Chondrocyte (in vitro differentiated cells): ENCODE measurements at places on chromosomes 16 and 17.

GRCh38 chr17:70813355-70813930 lies 644.1 kb downstream of the KCNJ2 start:
- no peaks in the 10 kb centered on the region for H3K36me3 ChIP-seq
- H3K4me1 ChIP-seq, result peaks cover 10% of the 10 kb centered on the region
- no peak overlapping the region for H3K4me3 ChIP-seq
- H3K27ac ChIP-seq, result no peak overlapping the region
- DNase-seq, result no peak
- no peaks in the 10 kb centered on the region for H3K27me3 ChIP-seq

DNA sequence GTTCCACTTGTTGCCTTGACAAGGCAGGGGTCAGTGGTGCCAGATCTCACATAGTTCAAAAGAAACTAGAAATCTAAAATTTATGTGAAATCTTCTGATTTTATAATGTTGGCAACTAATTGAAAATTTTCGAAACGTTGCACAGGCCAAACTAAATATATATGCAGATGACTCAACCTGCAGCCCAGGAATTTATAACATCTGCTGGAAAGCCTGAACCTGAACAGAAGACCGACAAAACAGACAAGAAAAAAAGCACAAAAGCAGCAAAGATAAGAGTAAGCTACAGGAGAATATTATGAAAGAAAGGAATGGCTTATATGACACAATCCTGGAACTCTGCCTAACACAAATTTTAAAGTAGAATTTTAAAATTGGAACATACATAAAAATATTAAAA lies 207.6 kb downstream of the CEP112 start:
- peaks cover 5% of the 10 kb centered on the region for H3K4me1 ChIP-seq
- no peak overlapping the region for H3K27ac ChIP-seq
- H3K36me3 ChIP-seq, result peaks cover 11% of the 10 kb centered on the region
- no peak for DNase-seq
- H3K27me3 ChIP-seq, result no peaks in the 10 kb centered on the region
- H3K4me3 ChIP-seq, result no peak overlapping the region

GRCh38 chr17:2971851-2972250 lies 91.6 kb downstream of the OR1D5 start:
- no peak for DNase-seq
- H3K36me3 ChIP-seq, result peaks cover 3% of the 10 kb centered on the region
- H3K4me3 ChIP-seq, result no peak overlapping the region
- no peaks in the 10 kb centered on the region for H3K4me1 ChIP-seq
- H3K27me3 ChIP-seq, result no peaks in the 10 kb centered on the region

DNA sequence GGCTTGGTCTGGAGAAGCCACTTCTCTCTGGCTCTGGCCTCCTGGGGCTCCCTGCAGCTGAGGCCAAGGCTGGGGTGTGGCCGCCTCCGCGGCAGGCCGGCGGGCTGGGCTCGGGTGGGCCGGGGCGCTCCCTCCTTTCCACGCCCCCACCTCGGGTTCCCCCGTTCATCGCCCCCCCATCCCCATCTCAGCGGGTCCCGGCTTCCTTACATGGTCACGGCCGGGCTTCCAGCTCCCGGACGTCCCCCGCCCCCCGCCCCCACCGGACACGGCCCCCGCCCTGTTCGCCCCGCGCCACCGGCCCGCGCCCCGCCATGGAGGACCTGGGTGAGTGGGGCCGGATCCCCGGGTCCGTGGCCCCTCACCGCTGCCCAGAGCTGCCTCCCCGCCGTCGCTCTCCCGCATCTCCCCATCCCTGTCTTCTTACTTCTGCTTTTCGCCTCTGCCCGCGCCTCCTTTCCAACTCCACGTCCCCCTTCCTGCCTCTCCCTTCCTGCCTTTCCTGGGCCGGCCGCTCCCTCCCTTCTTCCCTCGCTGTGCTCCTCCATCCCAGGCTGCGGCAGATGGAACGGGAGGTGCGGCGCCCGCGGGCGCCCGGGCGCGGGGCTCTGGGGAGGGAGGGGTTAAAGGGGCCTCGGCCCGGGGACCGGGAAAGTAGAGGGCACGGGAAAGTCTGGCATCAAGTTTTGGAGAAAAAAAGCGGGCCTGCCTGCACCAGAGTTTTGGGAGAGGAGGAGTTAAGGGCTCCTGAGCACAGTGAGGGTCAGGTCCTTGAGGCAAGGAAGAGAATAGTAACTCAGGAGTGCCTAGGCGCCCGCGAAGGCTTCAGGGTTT lies at the start of gene TGFB1I1:
Gene TGFB1I1 (plus strand): TSS at position 278 of the 834 bp plus-strand sequence. CDS start 37 bp downstream, at position 315.
- H3K4me3 ChIP-seq, result peak within 1 kb of the TSS; percentile 89
- peak within 1 kb of the TSS; percentile 94 for H3K27ac ChIP-seq
- peaks cover 27% of the 10 kb centered on the region for H3K36me3 ChIP-seq
- no peaks in the 10 kb centered on the region for H3K27me3 ChIP-seq
- peaks cover 52% of the 10 kb centered on the region for H3K4me1 ChIP-seq

DNA sequence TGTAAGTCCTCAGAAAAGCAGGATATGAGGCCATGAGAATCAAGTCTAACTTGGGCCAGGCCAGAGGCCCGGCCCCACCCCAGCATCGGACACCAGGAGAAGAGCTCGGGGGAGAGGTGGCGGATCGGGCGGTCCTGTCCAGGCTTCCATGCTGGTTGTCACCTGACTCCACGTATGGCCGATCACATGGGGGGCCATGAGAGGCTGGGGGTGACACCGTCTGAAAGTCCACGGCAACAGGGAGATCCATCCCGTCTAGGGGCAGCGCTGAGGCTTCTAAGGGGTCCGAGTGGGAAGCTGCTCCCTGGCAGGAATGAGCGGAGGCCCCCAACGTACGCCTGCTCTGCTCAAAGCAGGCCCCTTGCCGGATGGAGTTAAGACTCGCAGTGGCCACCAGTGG lies 25.8 kb downstream of the ENGASE start:
- no peaks in the 10 kb centered on the region for H3K36me3 ChIP-seq
- no peak overlapping the region for H3K4me3 ChIP-seq
- peaks cover 38% of the 10 kb centered on the region for H3K27me3 ChIP-seq

DNA sequence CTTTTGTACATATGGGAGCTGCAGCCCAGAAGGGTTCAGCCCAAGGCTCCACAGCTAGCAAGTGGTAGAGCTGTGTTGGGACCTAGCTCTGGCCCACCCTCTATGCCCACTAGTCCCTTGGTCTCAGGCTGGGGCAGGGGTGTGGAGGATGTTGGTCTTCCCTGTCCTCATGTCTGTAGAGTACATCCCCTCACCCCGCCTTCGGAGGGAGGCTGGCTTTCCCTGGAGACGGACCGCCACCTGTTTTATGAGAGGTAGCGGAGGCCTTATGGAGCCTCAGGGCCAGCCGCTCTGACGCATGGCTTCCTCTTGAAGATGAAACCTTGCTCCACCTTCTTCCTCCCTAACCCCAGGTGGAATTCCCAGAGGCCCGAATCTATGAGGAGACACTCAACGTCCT lies 8.4 kb downstream of the TNFAIP1 start:
- peaks cover 33% of the 10 kb centered on the region for H3K36me3 ChIP-seq
- peaks cover 35% of the 10 kb centered on the region for H3K4me1 ChIP-seq
- H3K27me3 ChIP-seq, result no peaks in the 10 kb centered on the region
- DNase-seq, result no peak
- H3K27ac ChIP-seq, result no peak overlapping the region

- H3K27me3 ChIP-seq, result no peaks in the 10 kb centered on the region
- H3K27ac ChIP-seq, result no peak overlapping the region
- H3K36me3 ChIP-seq, result no peaks in the 10 kb centered on the region
- no peak for DNase-seq
- H3K4me3 ChIP-seq, result no peak overlapping the region
These were observed 141.8 kb downstream of the XYLT1 start for GRCh38 chr16:17328932-17329331.

- H3K4me1 ChIP-seq, result peaks cover 3% of the 10 kb centered on the region
- peaks cover 4% of the 10 kb centered on the region for H3K36me3 ChIP-seq
- H3K27ac ChIP-seq, result no peak overlapping the region
- H3K27me3 ChIP-seq, result peaks cover 13% of the 10 kb centered on the region
- H3K4me3 ChIP-seq, result no peak overlapping the region
These were observed 5.9 kb downstream of the CBX2 start for GRCh38 chr17:79783891-79784290.

DNA sequence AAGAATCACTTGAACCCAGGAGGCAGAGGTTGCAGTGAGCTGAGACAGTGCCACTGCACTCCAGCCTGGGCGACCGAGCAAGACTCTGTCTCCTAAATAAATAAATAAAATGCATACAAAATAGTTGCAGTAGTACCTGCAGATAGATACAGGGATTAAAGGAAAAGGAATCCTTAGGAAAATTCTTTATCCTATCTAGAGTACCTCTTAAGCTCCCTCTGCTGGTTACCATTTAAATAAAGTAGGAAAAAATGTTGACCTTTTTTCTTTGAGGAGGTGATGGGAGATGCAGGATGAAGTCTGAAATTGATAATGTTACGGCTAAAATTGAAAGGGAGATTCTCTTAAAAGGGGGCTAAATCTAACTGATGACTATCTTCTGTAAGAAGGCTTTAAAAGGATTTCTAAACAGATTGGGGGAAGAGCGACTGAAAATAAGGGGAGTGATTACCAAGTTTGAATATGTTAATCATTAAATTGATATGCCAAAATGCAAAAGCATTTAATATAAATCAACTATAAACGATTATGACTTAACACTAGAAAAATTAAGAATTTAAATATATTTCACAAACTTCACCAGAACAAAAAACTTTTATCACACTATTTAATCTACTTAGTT lies 29.4 kb downstream of the C16orf87 start:
- no peak for DNase-seq
- H3K4me1 ChIP-seq, result no peaks in the 10 kb centered on the region
- H3K36me3 ChIP-seq, result peaks cover 9% of the 10 kb centered on the region
- no peaks in the 10 kb centered on the region for H3K27me3 ChIP-seq

DNA sequence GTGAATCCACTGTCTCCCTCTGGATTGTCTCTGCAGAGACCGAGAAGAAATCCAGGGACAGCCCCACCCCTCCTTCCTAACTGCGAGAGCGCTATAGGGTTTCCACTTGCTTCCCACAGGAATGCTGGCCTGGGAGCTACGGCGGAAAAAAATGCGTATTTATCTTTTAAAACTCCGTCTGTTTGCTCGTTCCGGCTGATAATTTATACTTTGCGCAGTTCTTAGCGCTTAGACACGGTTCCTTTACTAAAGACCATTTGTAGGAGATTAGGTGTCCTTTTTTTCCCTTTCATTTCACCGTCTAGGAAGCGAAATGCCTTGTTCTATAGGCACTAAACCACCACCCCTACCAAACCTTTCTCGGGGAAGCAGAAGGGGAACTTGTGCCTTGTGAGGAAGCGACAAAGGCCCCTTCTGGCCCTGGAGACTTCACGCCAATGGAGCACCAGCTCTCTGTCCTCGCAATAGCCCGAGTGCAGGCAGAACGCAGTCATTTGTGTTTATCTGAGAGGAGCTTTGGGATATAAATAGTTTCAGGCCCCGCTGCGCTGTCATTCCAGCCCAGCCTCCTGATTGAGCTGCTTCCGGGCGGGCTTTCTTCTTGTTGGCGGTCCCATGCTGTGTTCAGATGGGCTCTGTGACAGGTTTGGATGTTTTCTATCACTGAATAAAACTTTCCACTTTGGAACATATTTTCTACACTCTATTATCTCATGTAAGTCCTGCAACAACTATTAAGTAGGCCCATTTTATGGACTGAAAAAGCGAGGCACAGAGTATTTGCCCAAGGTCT lies 791 bp upstream of the SUPT4H1 start:
- no peaks in the 10 kb centered on the region for H3K27me3 ChIP-seq
- peak overlapping the region; percentile 93 for H3K27ac ChIP-seq
- peaks cover 26% of the 10 kb centered on the region for H3K4me1 ChIP-seq
- H3K4me3 ChIP-seq, result peak overlapping the region; percentile 100
